ENCODE measurements at places on chromosomes 5 and 9.
A peak's percentile ranks its signal among the peaks of the same experiment; 100 is the strongest.

GRCh38 chr5:52010454-52010853 is 627.2 kb downstream of the ISL1 start:
- DNase-seq = peak; percentile 80

DNA sequence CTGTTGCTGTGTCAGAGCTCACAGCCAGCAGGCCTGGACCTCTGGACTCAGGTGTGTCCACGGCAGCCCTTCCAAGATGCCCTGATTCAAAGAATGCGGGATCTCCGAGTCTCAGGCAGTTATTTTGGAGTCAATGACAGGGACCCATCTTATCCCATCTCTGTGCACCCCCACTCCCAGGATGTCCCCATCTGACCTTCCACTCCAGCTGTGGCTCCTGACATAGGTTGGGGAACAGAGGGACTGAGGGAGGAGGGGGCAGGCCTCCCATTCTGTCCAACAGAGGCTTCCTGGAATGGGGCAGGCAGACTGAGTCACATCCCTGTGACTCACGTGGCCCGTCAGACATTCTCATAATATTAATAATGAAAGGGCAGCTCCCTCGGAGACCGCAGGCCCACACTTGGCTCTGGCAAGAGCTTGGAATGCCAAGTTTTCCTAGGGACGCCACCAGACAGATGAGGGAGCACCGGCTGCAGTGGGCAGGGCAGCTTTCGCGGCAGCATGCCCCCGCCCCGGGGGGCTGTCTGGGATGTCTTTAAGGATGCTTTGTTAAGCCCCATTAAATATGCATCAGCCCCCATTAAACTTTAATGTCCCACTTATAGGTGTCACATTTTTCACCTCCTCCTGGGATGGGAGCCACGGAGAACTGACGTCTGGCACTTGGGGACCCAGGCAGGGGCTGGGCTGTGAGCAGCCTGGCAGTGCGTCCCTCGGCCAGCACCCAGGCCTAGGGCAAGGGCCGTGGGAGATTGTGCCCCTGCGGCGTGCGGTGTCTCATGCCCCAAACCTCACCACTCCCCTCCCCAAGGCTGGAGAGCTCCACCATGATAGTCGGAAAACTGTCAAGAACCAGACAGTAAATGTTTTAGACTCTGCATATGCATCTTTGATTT is 23.6 kb upstream of the FIBCD1 start:
- DNase-seq = no peak

GRCh38 chr5:43432486-43433375 is 20.5 kb upstream of the CCL28 start:
- DNase-seq = no peak

DNA sequence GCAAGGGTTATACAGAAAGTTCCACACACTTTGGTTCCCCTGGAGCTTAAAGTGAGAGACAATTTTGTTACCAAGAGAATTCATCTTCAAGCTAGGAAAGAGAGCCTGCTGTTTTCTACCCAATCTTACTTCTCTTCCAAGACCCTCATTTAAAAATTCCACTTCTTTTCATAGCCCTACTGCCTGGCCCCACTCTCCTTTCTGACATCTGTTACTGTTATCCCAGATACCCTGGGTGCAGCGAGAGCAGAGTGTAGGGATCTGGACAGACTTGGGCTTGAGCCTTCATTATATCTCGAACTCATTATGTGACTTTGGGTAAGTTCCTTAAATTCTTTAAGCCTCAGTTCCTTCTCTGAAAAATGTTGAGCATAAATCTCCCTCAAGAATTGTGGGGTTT is 263.1 kb downstream of the ASTN2 start:
- no peak for DNase-seq

- no peak for DNase-seq
Measured at GRCh38 chr9:19554529-19554928, 145.7 kb downstream of the ACER2 start.

- DNase-seq = no peak
Measured at GRCh38 chr9:524008-524407, 309.3 kb downstream of the DOCK8 start.

GRCh38 chr9:21833090-21833801 is 30.8 kb downstream of the MTAP start:
- DNase-seq = no peak

- DNase-seq = no peak
Measured at GRCh38 chr9:112569186-112569585, 82.6 kb downstream of the KIAA1958 start.

DNA sequence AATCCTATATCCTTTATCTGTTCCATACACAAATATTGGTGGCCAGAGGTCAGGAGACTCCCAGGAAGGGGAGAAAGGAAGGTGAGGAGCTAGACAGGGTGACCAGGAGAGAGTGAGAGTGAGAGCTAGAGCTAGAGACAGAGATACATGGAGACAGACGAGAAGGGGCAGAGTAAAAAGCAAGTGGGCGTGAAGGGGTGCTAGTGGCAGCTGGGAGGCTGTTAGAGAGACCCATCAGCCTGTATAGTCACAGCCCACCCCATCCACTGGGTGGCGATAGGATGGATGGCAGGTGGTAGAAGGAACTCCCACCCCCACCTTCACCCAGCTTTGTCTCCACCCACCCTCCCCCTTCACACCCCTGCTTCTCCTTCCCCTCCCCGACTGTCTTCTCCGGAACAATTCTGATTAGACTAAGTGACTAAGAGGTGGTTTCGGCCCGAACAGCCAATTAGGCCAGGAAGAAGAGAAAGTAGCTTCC is 32.8 kb downstream of the PCDH1 start:
- DNase-seq = peak; percentile 90

GRCh38 chr5:142572006-142572405 is 113.9 kb downstream of the FGF1 start:
- no peak for DNase-seq

DNA sequence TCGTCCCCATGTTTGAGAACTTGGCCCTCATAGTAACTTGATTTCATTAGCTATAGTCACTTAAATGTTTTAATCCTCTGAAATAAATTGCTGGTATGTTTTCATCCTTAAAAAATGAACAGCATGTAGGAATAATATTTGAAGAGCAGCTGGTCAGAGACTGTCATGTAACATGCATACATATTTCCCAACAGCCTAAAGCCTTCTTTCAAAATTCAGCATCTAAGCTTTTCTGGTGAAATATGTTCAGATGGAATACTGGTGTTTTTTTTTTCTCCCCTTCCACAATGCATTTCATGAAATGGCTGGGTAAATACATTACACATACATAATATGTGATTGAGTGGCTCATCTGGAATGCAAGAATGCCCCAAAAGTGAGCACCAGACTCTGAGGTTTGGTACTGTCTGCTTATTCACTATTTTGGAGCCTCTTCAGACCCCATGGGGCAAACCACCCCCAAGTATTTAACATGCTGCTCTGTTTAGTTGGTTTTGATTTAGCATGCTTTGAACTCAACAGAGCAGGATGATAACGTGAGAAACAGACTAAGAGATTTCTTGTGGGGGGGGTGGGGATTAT is 94.0 kb downstream of the SMARCA2 start:
- DNase-seq = no peak

DNA sequence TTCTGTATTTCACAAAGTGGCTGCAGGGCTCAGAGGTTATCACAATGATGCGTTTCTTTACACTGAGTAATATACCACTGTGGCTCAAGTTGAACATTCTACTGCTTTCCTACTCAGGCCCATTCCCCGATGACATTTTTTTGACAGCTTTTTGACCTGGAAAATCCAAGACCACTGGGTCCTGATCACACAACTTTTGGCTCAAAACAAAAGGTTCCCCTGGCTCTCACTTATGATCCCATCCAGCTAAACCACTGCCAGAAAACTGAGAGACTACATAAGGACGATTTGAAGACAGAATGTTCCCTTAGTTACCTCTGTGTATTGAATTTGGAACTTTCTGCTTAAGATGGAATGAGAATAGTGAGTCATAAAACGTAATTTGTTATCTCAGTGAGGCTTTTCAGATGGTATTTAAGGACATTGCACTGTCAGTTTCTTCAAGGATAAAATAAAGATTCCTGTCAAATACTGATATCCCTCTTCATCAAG is 78.0 kb upstream of the FBXL7 start:
- DNase-seq = no peak

- DNase-seq = no peak
Measured at GRCh38 chr5:41891066-41891707, 13.0 kb upstream of the RIMOC1 start.

GRCh38 chr5:139828207-139828895 is 32.7 kb downstream of the PSD2 start:
- no peak for DNase-seq

GRCh38 chr5:30099634-30100033 is 1093.9 kb upstream of the CDH6 start:
- DNase-seq = no peak

DNA sequence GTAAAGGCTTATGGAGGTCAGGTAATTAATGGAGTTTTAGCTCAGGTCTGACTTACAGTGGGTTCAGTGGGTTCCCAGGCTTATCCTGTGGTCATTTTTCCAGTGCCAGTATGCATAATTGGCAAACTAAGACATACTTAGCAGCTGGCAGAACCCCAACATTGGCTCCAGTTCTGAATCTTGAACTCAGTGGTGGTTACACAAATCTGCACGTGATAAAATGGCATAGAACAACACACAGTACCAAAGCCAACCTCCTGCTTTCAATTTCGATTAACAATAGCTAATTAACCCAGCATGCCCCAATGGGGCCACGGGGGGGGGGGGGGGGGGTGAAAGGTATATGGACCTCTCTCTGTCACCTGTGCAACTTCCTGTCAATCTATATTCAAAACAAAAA is 19.0 kb upstream of the BARX1 start:
- no peak for DNase-seq

- DNase-seq = no peak
Measured at GRCh38 chr5:151060742-151061141, 20.1 kb downstream of the TNIP1 start.

- no peak for DNase-seq
Measured at GRCh38 chr5:75045071-75045470, 7.3 kb downstream of the GCNT4 start.

- DNase-seq = no peak
Measured at GRCh38 chr5:24161559-24161958, 483.2 kb downstream of the CDH10 start.

DNA sequence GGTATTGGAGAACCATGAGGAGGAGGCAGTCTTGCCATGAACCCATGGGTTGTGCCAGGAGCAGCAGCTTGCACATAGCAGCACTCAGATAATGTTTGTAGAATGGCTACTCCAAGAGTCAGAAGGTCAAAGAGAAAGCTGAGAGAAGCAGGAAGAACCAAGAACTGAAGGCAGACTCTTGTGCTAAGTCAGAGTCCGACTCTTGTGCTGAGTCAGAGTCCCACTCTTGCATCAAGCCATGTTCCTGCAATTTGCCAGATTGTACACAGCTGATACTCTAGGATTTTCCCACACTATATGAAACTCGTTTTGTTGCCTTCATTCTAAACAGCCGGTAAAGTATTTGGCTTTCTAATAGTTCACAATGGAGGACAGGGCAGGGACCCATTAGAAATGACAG is 26.2 kb upstream of the HSPA9 start:
- DNase-seq = no peak

DNA sequence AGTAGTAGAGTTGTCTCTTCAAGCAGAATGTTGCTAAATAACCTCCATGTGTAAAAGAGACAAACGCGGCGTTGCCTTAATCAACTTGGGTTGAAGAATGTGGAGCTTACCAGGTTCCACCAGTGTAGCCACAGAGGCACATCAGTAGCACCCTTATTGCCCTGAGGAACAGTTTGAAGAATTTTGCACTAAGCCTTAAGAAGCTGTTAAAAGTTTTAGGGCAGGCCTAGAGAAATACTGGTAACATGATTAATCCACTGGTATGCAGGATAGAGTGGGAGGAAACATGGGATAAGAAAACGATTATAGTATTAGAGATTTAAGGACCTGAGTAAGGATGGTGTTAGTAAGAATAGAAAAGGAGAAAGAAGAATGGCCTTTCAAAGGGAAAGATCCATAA is 100.6 kb downstream of the ZCCHC7 start:
- DNase-seq = no peak

- DNase-seq = no peak
Measured at GRCh38 chr5:107380654-107381053, 290.1 kb downstream of the EFNA5 start.

DNA sequence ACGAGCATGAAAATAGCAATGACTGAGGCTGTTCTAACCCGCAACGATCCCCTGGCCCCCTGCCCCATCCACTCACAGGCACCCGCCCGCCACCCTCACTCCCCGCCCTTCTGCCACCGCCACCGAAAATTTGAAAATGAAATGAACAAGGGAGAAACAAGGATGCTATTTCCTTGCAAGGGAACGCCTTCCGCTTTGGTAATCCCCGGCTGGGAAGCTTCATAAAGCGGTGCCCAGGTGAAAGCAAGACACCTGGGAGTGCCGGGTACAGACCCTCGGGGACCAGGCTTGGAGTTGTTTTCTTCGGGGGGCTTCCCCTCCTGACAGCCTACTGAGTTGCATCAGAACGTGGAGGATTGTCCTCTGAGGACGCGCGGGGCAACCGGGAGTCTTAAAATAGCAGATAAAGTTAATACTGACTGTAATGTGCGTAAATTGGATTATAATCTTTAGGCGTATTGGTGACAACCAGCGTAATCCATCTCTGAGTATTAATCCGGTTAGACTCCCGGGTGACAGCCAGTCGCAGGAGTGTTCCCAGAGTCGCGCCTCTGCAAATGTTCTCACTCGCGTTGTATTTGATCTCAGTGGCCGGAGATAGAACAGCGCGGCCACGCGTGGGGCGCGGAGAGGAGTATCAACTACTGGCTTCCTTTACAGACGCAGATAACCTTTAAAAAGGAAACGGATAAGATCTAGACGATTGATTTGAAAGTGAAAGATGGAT is 885 bp upstream of the MLLT3 start:
- no peak for DNase-seq

DNA sequence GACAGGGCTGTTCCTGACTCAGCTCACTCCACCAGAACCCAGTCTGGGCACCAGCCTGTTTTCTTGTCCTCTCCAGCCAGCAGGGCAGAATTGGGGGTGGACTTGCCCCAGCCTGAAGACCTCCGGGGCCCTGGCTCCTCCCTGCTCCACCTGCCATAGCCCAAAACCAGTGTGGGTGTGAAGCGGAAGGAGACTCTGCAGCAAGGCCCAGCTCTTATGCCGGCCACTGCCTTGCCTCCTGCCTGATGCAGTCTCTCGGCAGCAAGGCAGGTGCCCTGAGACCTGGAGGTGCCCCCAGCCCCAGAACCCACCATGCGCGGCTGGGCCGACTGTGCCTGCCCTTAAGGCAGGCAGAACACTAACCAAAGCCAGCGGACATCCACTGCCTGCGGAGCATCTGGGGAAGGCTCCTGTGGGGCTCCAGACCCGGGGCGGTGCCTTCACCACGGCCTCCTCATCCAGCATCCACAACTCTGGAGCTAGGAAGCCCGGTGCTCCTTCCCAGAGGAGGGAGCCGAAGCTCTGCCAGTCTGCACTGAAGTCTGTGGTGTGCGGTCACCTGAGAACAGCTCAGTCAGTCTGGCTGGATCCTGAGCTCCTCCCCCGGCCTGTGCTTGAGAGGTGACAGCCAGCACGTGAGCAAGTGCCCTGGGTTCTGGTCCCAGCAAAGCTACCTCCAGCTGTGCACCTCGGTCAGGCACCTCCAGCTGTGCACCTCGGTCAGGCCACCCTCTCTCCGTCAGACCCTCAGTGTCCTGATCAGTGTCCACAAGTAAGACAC is 116.7 kb downstream of the ADAMTS2 start:
- no peak for DNase-seq

All from NCI-H1436 (cell line).